ENCODE measurements at places on chromosomes 7 and 10.

DNA sequence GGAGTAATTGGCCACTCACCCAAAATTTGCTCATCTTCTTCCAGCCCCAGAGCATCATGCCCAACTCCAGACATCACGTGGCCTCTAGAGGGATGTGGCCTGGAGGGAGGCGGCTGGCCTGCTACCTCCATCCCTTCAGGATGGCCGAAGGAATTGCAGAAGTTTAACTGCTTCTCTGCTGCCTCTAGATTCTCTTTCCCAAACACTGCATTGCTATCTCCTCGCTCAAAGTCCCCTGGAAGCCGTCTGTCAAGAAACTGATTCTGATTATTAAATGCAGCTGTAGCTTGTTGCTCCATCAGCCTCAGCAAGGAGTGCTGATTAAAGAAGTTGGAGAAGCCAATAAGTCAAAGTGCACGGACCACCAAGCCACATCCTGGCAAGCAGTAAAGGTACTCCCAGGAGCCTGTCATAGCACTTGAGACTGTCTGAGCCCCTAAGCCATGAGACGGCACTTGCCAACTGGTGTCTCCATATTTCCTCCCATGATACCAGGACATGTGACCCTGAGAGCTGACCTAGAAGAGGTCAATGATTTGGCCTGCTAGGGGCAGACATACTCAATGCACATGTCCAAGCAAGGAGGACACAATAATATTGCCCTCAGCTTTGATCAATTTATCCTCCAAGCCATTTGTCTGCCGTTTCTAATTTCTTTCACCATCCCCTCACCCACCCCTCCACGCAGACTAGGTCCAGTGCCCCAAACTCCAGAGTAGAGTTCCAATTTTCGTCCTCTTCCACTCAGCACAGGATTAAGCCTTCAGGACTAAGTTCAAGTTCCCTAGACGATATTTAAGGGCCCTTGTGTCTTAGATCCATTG lies 84.2 kb downstream of the TBXAS1 start:
- DNase-seq = no peak

DNA sequence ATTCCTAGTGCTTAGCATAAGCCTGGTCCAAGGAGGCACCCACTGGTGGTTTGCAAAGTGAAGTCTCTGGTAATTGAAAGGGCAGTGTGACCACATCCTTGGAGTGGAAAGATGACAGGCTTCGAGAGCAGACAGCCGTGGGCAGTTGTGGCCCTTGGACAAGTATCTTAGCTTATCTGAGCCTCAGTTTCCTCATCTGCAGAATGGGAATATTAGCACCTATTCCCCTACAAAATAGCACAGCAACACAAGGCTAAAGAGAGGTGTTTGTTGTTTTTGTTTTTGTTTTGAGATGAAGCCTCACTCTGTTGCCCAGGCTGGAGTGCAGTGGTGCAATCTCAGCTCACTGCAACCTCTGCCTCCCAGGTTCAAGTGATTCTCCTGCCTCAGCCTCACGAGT lies 29.3 kb downstream of the MYL10 start:
- DNase-seq = no peak

- DNase-seq = no peak
These were observed 528.9 kb downstream of the PARD3 start for GRCh38 chr10:34286136-34286739.

DNA sequence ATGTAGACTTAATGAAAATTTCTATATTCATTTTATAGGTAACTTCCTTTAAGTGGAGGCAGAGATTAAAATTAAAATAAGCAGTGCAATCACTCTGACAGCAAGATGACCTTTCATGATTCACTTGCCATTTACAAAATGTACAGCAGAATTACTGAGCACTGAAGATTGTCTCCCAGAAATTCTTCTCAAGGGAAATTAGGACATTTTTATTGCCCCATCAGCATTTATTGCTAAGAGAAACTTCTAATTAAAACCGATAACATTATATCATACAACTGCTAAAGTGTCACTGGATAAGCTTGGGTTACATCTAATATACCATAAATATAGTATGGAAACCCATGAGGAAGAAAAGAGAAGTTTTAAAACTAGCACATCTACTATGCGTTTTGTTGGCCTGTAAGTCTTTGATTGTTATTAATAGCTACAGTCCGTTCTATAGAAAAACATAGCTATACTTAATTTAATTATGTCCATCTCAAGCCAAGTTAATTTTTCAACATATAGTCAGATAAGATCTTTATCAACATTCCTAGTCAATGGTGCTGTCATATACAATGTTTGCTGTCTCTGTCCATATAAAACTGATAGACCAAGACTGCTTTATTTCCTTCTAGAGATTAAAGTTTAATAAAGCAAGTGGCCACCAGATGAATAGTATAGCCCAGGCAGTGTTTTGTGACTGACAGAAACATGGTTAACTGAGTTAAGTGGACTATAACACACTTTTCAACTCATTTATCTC lies 217.1 kb upstream of the HGF start:
- no peak for DNase-seq

GRCh38 chr10:63458177-63458576 lies 7.6 kb downstream of the JMJD1C start:
- DNase-seq = no peak

DNA sequence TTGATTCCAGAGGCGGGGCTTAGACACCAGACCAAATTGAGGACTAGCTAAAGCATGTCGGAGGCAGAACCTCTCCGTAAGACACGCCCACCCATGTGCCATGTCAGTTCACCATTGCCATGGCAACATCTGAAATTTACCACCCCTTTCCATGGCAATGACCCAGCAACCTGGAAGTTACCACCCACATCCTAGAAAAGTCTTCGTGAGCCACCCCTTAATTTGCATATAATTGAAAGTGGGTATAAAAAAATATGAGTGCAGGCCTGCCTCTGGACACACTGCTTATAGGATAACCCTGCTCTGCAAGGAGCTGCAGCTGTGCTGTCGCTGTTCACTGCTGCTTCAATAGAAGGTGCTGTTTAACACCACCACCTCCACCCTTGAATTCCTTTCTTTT lies 28.0 kb downstream of the TMEM270 start:
- no peak for DNase-seq

GRCh38 chr10:128063736-128064107 lies 62.5 kb downstream of the MKI67 start:
- no peak for DNase-seq

GRCh38 chr10:3421537-3422257 lies 249.1 kb upstream of the PITRM1 start:
- no peak for DNase-seq

GRCh38 chr7:117872561-117873309 lies 506 bp downstream of the CTTNBP2 start:
- DNase-seq = no peak

- no peak for DNase-seq
These were observed 1.4 kb upstream of the CTBP2 start for GRCh38 chr10:125161707-125162119.

GRCh38 chr7:44093102-44093641 lies 10.8 kb upstream of the POLM start:
- DNase-seq = no peak

- no peak for DNase-seq
These were observed 225.7 kb downstream of the ARHGAP12 start for GRCh38 chr10:31702954-31703353.

GRCh38 chr10:127797339-127797738 lies 60.4 kb downstream of the FOXI2 start:
- DNase-seq = no peak

DNA sequence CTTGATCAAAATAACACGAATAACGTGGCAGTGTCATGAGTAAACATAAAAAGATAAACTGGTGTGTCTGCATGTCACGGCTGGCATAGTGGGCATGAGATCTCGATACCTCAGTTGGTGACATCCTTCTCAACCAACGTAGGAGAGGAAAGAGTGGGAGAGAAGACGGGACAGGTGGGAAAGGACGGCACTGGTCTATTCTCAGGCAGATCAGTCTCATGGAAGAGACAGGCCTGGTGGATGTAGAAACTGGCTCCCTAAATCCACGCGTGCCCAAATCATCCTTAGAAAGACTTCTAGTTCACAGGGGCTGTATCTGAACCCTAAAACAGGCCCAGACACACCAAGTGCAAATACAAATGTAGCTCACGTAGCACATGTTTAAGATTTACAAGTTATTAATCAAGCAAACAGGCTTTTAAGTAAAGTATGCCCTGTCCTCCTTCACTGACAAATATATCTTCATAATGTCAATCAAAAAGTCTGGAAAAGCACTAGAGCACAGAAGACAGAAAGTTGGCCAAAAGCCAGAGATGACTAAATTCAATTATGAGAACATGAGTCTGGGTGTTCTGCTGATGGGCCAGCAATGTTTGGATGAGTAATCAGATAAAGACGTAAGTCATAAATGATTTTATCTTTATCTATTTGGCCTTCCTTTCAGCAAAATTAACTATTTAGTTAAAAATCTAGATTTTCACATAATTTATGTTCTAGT lies 56.3 kb downstream of the SFMBT2 start:
- no peak for DNase-seq

- no peak for DNase-seq
These were observed 55.2 kb upstream of the DKK1 start for GRCh38 chr10:52258799-52259425.

- DNase-seq = no peak
These were observed 36.9 kb downstream of the PARD3 start for GRCh38 chr10:34778237-34778636.

DNA sequence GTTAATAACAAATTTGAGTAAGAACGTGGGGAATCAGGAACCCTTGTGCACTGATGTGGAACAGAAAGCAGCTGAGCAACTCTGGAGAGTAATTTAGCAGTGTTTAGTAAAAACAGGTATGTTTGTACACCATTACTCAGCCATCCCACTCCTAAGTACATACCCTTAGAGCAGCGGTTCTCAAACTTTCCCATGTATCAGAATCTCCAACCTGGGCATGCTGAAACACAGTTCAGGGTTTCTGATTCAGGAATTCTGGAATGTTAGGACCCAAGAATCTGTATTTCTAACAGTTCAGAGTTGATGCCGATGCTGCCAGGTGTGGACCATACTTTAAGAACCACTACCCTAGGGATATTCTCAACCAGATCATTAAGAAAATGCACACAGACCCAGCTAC lies 5.1 kb downstream of the SGMS1 start:
- no peak for DNase-seq

- no peak for DNase-seq
These were observed 23.2 kb downstream of the SKAP2 start for GRCh38 chr7:26841003-26841739.

- no peak for DNase-seq
These were observed 8.8 kb upstream of the DNTT start for GRCh38 chr10:96295475-96295874.

- DNase-seq = no peak
These were observed 7.0 kb upstream of the NDST2 start for GRCh38 chr10:73818402-73818801.

- DNase-seq = no peak
These were observed 2.9 kb downstream of the AQP1 start for GRCh38 chr7:30914596-30914995.
